Caki2 (cell line): ENCODE measurements at places on chromosomes 1 and 21.

- peak; percentile 42 for DNase-seq
Observed at GRCh38 chr1:46062651-46063319, 69.6 kb downstream of the PIK3R3 start.

DNA sequence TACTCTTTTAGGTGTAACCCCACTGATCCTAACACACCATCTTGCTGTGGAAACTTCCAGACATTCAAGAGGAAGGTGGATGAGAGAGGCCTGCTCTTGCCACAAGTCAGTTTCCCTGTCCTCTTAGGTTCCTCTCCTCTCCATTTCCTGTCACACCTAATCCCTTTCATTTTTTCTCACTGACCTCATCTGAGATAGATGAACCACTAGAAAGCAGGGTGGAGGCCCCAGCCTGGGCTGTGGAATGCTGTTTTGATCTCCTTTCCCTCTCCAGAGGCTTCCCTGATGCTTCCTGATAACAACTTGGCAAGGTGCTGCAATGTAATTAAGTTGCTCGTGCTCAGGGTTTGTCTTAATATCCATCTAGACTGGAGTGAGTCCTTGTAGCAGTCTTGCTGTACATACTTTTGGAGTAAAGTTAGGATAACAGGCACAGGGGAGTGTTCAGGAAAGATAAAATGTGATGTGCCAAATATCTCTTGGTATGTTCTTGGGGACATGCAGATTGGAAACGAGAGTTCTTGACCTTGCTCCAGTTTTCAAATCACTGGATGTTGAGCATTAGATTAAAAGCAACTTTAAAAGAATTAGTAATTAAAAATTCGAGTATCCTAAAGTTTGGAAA lies 11.2 kb downstream of the LRRC42 start:
- DNase-seq, result peak; percentile 55

DNA sequence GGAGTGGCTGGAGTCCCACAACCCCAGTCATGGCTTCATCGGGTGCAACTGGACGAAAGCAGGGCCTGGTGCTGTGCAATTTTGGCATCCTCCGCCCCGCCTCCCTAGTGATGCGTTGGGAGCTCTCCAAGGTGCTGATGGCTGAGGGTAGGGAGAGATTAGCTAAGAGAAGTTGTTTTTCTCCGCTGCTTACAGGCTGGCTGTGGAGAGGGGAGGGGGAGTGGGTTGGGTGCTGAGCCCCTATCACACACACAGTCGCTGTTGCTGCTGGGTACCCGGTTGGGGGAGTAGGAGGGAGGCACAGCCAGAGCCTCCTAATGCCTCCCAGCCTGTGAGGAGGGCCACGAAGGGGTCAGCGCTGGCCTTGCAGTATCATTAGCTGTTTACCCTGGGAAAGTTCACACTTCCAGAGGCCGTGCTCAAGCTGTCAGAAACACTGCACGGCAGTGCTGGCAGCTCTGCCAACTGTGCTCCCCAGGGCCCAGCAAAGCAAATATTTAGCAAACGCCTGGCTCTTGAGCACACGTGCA lies 110.0 kb downstream of the GRIK3 start:
- peak; percentile 30 for DNase-seq

DNA sequence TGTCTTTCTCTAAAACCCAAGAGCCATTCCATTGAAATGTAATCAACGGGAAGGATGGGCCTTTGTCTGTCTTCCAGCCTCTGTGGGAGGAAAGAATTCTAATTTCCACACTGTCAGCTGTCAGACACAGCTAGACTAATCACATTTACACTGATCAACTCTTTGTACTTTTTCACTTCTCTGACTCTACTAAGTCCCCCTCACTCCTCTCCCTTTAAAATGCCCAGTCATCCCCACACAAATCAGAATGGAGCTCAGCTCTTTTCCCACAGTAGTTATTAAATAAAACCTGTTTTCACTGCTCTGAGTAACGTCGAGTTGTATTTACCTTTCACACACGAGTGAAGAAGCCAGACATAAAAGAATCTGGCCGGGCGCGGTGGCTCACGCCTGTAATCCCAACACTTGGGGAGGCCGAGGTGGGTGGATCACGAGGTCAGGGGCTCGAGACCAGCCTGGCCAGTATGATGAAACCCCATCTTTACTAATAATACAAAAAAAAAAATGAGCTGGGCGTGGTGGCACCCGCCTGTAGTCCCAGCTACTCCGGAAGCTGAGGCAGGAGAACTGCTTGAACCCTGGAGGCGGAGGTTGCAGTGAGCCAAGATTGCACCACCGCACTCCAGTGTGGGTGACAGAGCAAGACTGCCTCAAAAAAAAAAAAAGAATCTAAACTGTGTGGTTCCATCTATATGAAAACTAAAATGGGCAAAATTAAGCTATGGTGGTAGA lies 13.3 kb downstream of the ZBTB8OS start:
- DNase-seq, result peak; percentile 39

GRCh38 chr1:61174060-61174795 lies 91.9 kb downstream of the NFIA start:
- DNase-seq, result no peak

DNA sequence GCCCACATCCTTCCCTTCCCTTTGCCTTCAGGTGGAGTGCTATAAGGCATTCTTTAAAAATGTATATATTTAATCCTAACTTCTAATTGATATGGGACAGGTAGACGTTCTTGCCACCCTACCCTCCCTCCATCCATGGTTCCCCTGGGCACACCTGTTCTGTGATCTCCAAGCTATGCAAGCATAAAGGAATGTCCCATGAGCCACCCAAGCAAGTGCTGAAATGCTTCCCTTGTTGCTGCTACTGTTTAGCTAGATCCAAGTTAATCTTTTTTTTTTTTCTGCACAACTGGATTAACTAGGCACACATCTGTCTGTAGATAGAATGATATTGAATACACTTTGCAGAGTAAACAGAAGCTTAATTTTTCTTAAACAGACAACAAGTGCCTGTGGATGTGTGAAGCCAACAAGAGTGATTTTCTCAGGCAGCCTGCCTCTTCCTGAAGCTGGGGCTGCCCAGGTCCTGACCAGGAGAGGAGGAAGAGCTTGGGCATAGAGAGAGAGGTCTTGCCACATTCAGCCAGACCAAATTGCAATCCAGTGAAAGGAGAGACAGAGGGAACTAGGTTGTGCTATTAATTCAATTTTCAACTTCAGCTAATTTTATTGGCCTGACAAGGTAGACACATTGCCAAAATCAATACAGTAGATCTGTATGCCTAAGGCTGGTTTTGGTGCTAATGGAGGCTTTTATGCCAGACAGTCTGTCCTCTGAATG lies 28.2 kb upstream of the ATP1B1 start:
- DNase-seq, result no peak

- DNase-seq, result no peak
Observed at GRCh38 chr1:216356945-216357344, 66.3 kb downstream of the USH2A start.

DNA sequence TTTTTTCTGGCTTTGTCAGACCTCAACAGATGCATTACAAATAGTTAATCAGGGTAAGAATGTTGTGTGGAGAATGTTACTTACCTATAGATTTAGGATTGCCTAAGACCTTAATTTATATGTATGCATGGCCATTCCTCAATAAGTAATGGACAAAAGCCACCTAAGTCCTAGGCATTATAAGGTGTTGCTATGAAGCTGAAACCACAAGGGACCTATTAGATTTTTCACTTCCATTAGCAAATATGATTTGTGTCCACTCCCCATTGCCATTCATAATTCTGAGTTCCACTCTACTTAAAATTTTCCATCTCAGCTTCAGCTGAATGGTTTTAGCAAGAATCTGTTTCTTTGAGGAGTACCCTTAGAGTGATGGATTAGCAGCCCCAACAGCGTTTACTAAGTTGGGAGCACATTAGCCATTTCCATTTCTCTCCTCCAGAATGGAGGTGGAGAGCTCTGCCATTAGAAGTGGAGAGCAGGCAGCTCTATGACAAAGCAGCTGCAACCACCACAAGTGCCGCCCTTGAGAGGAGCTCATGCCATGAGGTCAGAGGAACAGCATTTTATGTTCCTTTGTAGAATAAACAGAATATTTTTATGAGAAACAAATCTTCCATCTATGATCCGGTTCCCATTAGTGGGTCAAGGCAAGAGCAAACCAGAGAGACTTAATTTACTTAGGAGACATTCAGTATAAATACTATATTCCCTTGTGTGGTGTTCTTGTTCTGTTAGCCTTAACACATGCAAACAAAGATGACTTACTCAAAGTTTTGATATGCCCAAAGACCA lies 28.9 kb upstream of the C1orf87 start:
- no peak for DNase-seq

- no peak for DNase-seq
Observed at GRCh38 chr1:178241837-178242236, 147.9 kb downstream of the RASAL2 start.

DNA sequence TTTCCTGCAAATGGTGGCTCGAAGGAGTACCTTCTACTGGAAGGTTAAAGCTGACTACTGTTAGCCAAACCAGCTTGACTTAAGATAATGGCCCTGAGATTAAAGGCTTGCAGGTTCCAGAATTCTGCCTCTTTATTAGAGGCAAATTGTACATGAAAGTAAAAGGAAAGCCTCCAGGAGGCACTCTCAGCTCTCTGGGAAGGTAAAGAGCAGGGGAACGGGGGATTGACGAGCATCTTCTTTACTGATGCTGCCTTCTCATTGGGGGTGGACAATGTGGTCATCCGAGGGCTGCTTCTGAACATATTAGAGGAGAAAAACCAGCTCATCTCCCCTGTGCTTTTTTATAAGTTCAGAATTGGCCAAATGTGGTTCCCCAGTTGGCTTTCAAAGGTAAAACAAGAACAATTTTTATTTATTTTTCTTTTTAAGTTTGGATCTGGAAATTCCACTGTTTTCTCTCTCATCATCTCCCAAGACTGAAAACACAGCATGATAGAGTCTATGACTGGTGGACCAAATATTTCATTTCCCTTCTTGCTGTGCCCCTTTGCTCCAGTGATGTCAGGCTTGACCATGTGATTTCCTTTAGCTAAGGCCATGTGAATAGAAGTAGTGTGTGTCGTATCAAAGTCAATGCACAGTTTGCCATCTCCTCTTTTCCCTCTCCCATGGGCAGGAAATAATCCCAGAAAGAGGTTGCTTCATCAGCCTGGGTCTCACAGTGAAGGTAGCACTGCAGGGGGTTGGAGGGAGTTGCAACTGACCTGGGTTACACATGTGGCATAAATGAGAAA lies 292.7 kb downstream of the PRDM2 start:
- no peak for DNase-seq

DNA sequence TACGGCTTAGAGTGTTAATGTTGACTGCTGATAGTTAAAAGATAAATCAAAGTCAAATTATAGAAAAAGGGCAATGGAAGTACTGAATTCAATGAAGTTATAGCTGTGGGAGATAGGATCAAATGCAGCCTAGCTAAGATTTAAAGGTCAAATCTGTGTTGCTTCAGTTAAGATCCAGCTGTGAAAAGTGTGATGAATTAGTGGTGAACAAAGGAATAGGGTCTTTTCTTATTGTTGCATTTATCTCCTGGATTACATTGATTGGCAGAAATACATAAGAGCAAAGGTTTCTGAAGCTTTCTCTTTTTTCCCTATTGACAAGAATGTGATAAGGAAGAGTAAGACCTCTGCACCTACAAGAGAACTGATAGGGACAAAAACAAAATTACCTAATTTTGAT lies 1234.6 kb upstream of the ADGRL2 start:
- no peak for DNase-seq
